ENCODE measurements at places on chromosomes 1 and 21.

- DNase-seq = no peak
Measured at GRCh38 chr1:187034501-187034900, 205.8 kb downstream of the PLA2G4A start.

- no peak for DNase-seq
Measured at GRCh38 chr21:46424039-46424591, 34.6 kb upstream of the DIP2A start.

DNA sequence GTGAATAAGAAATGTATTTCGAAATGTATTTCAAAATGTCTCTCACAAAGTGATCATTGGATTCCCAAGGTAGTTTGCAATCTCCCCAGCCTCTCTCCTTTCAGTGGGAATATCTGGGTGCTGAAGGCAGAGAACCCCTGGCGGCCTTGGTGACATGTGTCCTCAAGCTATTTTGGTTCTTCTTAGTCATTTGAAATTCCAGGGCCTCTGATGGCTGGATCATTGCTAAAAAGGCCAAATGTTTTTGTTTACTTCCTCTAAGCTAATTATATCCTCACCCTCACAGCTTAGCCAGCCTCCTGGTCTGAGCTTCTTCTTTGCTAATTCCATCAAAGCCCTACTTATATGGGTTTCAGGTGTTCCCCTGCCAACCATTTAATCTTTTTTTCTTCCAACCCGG lies 71.2 kb downstream of the LRRC40 start:
- DNase-seq = no peak

GRCh38 chr1:145908653-145909052 lies 1.2 kb downstream of the ITGA10 start:
- no peak for DNase-seq

DNA sequence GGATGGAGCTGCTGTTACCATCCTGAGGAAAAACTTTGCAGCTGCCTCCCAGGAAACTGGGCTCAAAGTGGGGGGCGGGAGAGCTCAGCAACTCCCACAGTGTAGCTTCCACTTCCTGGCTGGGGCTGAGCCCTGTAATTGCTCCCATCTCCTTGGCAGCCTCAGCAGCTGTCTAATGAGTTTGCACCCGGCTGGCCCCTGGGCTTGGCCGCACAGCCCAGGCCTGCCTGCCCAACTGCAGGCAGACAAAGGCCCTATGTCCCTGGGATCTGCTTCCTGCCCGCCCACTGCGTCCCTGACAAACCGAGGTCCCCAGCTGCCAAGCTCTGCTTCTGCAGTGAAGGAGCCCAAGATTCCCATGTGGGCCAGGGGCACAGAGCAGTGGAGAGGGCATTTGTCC lies 30.1 kb downstream of the EDN2 start:
- no peak for DNase-seq

DNA sequence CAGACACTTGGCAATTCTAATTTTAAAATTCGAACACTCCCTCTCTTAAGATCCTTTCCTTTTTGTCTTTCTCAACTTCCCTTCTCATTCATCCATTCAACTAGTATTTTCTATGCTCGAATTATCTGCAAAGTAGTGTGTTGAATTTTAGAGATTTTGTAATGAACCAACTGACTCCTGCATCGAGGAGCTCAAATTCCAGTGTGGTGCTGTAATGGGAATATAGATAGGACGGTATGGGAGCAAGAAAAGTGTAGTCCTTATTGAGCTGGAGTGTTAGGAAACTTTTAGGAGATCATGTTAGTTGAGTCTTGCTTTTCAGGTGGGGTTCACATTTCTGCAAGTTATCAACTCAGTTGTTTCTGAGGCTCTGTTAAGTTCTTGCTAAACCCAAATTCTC lies 897.5 kb downstream of the TTLL7 start:
- no peak for DNase-seq

- no peak for DNase-seq
Measured at GRCh38 chr1:186479162-186479561, 18.2 kb upstream of the PDC start.

DNA sequence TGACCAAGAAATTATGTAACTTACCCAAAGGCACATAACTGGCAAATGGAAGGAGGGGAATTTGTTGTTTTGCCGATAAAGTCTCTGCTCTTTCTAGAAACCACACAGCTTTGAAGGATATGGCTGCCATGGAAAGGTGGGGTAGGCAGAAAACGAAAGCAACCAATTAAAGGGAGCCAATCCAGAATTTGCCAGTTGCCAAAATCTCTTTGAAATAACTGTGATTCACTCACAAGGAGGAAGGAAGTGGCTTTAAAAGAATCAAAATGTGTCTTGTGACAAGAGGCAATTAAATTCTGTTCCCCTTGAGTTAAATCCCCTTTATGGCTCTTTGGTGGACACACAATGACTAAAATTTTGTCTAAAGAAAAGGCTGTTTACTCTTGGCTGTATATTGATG lies 61.2 kb upstream of the CCDC190 start:
- DNase-seq = no peak

GRCh38 chr1:230277201-230278025 lies 148.7 kb downstream of the PGBD5 start:
- DNase-seq = no peak

DNA sequence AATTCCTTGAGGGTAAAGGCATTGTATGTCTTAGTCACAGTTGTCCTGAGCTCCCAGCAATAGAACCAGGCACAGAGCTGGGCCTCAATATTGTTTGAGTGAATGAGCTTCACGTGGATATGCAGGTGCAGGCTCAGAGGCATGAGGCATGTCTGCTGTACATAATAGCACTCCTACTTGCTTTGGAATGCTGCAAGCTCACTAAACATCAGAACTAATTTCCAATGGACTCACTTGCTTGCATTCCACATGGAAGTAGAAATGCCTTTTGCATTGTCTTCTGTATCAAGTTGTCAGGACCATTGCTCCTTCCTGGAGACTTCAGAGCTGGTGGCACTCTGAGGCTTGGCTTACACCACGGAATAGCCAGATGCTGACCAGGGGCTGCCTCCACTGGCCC lies 37.1 kb downstream of the INAVA start:
- DNase-seq = no peak

- no peak for DNase-seq
Measured at GRCh38 chr1:198696211-198696610, 57.4 kb downstream of the PTPRC start.

DNA sequence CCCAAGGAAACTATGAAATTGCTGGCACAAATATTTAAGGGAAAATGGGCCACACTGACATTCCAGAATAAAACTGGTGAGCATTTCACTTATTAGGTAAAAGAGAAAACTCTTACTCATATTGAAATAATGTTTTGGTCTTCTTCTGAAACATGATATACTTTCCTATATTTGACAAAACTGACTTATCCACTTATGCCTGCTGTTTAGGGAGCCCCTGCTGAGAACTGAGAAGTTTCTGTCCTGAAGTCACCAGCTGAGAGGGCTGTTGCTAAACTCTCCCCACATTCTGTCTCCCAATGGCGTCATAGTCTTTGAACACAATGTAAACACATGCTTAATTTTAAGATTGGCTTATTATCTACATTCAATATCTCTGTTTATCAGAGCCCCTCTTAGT lies 46.8 kb upstream of the ZC3H11B start:
- no peak for DNase-seq

- DNase-seq = no peak
Measured at GRCh38 chr1:231419147-231419546, 2.9 kb downstream of the EGLN1 start.

DNA sequence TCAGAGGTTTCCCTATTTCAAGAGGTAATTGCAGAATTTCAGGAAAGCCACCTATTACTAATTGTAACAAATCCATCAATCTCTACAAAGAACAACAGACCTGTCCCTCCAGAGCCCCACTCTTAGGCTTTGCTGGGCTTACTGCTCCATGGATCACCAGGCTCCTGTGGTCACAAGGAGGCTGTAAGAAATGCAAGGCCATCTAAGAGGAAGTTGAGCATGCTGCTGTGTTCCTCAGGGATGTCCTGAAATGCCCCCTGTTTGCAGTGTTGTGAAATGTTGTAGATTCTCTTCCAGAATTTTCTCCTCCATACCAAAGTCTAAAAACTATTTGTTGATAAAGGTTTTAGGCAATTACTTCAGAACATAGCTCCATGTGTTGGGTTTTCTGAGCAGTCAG lies 24.4 kb upstream of the DUSP23 start:
- no peak for DNase-seq

DNA sequence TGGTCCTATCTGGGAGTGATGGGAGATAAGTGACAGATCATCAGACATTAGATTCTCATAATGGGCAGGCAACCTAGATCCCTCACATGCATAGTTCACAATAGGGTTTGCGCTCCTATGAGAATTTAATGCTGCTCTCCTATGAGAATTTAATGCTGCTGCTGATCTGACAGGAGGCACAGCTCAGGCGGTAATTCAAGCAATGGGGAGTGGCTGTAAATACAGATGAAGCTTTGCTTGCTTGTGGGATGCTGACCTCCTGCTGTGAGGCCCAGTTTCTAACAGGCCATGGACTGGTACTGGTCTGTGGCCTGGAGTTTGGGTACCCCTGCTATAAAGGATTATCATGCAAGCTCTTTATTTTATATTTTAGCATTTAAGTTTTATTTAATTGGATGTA lies 72.0 kb downstream of the ZMYM4 start:
- no peak for DNase-seq

GRCh38 chr1:224770336-224770693 lies 154.2 kb downstream of the CNIH3 start:
- DNase-seq = no peak

Data from NCI-H446 (cell line).